ENCODE measurements at places on chromosomes 16 and 17.

- H3K36me3 ChIP-seq, result no peaks in the 10 kb centered on the region
- no peaks in the 10 kb centered on the region for H3K4me1 ChIP-seq
- H3K27ac ChIP-seq, result no peak overlapping the region
- no peak overlapping the region for H3K4me3 ChIP-seq
- H3K27me3 ChIP-seq, result no peaks in the 10 kb centered on the region
- DNase-seq, result no peak
Observed at GRCh38 chr16:22945361-22945760, 131.4 kb downstream of the HS3ST2 start.

- peak; percentile 57 for DNase-seq
- H3K4me3 ChIP-seq, result no peak overlapping the region
- H3K27me3 ChIP-seq, result no peaks in the 10 kb centered on the region
- no peaks in the 10 kb centered on the region for H3K4me1 ChIP-seq
- H3K36me3 ChIP-seq, result no peaks in the 10 kb centered on the region
- peak overlapping the region; percentile 43 for H3K27ac ChIP-seq
Observed at GRCh38 chr17:74394977-74395376, 27.7 kb downstream of the GPR142 start.

DNA sequence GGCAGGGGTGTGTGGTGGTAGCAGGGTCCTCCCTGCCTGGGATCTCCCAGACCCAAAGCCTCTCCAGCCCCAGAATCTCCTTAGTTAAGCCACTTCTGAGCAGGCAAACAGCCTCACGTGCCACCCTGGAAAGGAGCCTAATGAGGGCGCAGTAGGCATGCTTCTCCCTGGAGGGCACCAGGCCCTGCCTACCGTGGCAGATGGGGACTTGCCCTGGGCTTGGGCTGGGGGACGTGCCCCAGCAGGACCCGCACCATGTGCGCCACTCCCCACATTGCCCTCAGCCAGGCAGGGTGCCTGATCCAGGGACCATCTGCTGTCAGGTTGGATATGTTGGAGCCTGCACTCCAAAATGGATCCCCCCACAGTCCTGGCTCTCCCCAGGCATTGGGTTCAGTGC is 14.2 kb downstream of the FAM83G start:
- no peaks in the 10 kb centered on the region for H3K36me3 ChIP-seq
- H3K4me3 ChIP-seq, result no peak overlapping the region
- H3K27ac ChIP-seq, result no peak overlapping the region
- no peaks in the 10 kb centered on the region for H3K4me1 ChIP-seq
- H3K27me3 ChIP-seq, result no peaks in the 10 kb centered on the region

DNA sequence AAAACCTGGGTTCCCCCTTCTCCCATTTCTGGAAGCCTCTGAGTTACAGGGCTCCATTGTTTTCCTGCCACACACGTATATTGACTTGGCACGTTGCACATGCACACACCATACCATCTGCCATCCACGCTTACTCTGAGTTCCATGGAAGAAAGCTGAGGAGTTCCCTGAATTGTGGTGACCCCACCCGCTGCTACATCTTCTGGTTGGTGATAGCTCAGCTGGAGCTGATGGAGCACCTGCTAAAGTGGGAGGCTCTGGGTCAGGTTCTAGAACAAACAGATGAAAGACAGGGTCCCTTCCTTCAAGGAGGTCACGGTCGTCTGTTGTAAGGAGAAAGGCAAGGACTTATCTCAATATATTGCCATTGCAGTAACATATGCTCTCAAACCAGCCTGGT is 41.1 kb downstream of the TMEM11 start:
- H3K27me3 ChIP-seq, result no peaks in the 10 kb centered on the region
- no peak overlapping the region for H3K27ac ChIP-seq
- DNase-seq, result no peak
- H3K4me1 ChIP-seq, result no peaks in the 10 kb centered on the region

Measured in breast epithelium (tissue), 4 donors.